Effector CD8-positive, alpha-beta T cell (primary cell): ENCODE measurements at places on chromosomes 4 and X.

GRCh38 chrX:2404776-2405175 is 96.0 kb downstream of the DHRSX start:
- DNase-seq: no peak

GRCh38 chrX:88425739-88426138 is 321.3 kb upstream of the CPXCR1 start:
- no peak for DNase-seq

DNA sequence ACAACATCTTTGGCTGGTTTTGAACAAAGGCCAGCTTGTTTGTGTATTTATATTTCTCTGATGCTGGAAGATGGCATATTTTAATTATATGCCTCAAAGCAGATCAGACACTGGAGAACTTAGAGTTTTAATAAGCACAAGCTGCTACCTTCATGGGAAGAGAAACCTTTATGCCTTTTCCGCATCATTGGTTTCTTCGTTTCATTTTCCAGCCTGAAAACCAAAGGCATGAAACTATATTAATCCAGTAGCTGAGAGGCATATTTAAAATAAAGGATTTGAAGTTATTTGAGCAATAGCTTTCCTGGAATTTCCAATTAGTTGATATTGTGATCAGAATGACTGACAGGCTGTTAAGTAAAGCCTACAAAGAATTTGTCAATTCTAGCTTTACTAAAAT is 141.0 kb downstream of the ARHGAP24 start:
- no peak for DNase-seq

- no peak for DNase-seq
Observed at GRCh38 chr4:16883806-16884205, 14.6 kb downstream of the LDB2 start.

DNA sequence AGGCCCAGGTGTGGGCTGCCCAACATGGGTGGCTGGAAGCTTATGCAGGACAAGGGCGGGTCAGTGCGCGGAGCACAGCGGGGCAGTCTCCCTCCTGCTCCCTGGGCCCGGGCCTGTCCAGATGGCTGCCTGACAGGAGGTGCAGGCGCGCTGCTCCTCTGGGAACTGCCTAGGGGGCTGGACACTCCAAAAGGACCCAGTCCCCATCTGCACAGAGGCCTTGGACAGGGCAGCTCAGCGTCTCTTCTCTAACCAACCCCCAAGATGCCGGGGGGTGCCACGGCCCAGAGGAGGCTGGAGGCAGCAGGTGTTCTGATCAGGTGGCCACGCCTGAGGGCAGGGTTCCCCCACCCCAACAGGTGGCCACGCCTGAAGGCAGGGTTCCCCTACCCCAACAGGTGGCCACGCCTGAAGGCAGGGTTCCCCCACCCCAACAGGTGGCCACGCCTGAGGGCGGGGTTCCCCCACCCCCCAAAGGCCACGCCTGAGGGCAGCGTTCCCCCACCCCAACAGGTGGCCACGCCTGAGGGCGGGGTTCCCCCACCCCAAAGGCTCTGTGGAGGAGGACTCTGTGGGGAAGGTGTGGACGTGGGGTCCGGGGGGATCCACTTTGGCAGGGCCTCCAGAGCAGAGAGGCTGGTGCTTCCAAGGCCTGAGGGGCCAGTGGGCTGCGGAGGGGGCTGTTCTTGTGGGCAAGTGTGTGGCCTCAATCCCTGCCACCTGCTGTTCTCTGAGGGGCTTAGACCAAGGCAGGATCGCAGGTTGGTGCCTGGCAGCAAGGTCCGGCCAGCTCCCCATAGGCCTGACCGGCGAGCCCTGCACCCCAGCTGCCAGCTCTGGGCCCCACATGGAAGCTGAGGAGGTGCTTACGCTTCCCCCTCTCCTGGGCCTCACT is 36.1 kb downstream of the CPLX1 start:
- DNase-seq: no peak

- DNase-seq: no peak
Observed at GRCh38 chrX:31314921-31315320, 243.1 kb upstream of the FTHL17 start.

DNA sequence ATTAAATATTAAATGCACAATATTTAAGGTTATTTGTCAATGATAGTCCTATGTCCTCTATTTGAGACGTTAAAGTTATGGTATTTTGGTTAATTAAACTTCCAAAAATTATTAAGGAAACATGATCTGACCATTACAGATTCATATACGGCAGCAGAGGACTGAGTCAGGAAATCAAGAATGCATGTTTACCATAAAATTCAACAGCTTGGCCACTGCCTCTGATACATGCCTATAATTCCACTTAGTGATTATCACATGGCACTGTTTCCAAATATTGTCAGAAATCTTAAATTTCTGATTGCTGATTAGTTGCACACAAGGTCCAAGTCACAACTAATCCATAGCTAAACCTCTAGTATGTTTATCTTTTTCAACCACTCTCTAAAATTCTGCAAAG is 232.2 kb upstream of the UGT8 start:
- no peak for DNase-seq

- no peak for DNase-seq
Observed at GRCh38 chrX:23752740-23753415, 9.8 kb upstream of the ACOT9 start.

DNA sequence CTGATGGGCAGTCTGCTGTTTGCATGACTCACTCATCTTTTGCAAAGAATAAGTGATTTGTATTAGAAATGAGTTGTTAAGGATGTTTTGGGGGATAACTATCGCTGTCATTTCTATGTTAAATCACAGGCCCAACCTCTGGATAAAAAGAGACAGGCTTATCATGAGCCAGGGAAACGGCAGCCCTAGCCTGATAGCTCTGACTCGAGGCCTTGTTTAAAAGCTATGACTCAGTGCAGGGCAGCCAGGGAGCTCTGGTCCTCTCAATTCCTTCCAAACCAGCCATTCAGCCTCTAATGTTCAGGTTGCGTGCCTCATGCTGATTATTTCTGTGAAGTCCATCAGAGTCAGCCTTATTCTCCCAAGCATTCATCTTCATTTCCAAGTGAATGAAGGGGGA is 305.9 kb upstream of the HAND2 start:
- no peak for DNase-seq

- DNase-seq: no peak
Observed at GRCh38 chrX:37078434-37078703, 70.2 kb downstream of the FAM47C start.

- no peak for DNase-seq
Observed at GRCh38 chr4:121679267-121679666, 17.5 kb downstream of the ANXA5 start.

DNA sequence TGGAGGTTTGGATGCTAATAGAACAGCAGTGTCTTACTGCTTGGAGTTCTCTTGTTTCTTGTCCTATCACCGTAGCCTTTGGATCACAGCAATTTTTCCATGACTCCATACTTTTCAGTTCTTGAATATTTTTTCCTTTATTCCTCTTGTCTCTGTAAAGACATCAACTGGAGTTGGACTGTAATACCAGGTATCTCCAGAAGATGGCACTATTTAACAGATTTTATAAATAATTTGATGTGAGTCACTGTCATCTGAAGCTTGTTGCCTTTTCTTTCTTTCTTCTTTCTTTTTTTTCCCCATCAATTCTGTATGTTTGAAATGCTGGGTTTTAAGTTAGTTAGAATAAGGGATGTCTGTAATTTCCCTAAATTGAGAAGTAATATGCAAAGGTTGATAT is 24.1 kb downstream of the HPRT1 start:
- DNase-seq: no peak

DNA sequence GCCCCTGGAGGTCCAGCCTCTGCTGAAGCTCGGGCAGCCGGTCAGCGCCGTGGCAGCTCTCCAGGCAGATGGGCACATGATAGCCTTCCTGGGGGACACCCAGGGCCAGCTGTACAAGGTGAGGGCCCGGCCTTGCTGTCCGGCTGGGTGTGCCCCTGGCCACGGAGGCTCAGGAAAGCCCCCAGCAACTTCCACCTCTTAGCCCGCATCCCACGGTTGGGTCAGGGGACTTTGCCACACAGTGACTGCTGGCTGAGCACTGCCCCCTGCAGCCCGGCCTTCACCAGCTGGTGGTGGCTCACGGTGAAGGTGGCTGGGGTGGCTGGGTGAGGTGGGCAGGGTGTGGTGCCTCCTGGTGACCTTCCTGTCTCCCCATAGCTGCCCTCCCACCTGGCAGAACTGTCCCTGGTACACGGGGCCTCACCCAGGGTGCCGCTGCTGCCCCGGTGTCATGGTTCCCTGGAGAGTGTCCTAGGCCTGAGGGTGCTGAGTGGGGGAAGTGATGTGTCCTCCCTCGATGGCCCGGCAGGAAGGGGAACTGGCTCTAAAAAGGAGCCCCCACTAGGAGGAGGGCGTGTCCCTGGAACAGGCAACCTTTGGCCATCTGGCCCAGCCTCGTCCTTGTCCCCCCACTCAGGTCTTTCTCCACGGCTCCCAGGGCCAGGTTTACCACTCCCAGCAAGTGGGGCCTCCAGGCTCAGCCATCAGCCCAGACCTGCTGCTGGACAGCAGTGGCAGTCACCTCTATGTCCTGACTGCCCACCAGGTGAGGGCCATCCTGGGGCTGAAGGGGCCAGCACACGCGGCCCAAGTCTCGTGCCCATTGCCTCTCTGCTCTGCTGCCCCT is 4.5 kb downstream of the PLXNB3 start:
- DNase-seq: no peak

DNA sequence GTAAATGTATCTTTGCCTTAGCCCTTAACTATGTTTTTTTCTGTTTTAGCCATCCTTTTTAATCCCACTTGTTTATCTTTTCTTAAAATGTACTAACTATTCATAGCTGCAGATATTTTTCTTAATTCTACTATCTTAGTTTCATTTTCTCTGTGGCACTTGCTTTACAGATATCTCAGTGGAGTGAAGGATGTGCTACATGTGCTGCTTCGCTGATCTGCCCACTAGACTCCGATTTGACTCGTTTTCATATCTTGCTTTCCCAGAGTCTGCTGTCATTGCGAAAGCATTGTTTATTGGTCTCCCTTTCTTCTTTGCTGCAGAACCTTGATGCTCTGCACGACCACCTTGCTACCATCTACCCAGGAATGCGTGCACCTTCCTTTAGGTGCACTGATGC is 30.6 kb downstream of the GUCY1B1 start:
- no peak for DNase-seq

GRCh38 chr4:158769175-158769921 is 522 bp downstream of the FNIP2 start:
- DNase-seq: peak; percentile 33

DNA sequence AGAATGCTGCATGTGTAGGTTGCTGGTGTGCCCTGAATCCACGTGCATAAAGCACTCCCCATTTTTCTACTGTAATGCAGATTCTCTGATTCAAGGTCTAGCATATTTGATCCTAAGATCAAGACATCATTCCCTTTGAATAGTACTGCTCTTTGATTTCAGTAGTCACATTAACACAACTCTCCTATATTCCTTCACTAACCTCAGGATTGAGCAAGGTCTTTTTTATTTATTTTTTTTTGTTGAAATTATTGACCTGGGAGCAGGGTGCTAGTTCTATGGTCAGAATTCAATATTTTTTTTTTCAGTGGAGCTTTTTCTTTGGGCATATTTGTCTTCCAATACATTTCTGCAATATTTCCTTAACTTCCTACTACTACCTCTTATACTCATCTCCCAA is 245.7 kb downstream of the RBMX2 start:
- DNase-seq: no peak

GRCh38 chr4:30620711-30621110 is 99.5 kb upstream of the PCDH7 start:
- DNase-seq: no peak

DNA sequence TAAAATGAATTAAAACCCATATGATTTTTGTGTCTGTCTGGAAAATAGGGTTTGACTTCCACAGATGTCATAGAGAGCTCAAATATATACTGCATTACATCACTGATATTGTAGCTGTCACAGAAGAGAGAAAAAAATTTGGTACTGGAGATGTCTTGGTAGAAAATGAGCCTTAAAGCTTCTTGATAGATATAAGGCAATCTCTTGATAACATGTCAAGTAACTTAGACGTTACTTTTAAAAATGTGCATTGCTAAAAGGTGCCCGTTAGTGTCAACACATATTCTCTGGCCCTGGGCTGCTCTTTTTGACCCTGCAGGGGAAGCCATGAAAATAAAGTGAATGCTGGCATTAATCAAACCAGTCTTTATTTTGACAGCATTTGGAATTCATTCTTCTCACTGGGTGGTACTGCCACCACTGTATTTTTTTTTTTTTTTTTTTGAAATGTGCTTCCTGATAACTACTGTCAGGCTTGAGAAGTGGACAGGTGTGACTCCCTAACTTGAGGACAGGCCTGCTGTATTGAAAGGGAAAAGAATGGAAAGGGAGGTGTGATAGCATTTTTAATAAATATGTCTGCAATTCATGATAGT is 53.0 kb upstream of the RAPGEF2 start:
- DNase-seq: no peak
